ENCODE measurements at places on chromosomes 3 and 15.

GRCh38 chr3:101868534-101869464 lies 19.5 kb downstream of the NFKBIZ start:
- no peak for DNase-seq

- no peak for DNase-seq
These were observed 459.4 kb upstream of the PROK2 start for GRCh38 chr3:72244396-72244795.

- DNase-seq, result no peak
These were observed 43.2 kb upstream of the LEKR1 start for GRCh38 chr3:156782921-156783320.

- DNase-seq, result no peak
These were observed 13.1 kb upstream of the UCN2 start for GRCh38 chr3:48576647-48577046.

DNA sequence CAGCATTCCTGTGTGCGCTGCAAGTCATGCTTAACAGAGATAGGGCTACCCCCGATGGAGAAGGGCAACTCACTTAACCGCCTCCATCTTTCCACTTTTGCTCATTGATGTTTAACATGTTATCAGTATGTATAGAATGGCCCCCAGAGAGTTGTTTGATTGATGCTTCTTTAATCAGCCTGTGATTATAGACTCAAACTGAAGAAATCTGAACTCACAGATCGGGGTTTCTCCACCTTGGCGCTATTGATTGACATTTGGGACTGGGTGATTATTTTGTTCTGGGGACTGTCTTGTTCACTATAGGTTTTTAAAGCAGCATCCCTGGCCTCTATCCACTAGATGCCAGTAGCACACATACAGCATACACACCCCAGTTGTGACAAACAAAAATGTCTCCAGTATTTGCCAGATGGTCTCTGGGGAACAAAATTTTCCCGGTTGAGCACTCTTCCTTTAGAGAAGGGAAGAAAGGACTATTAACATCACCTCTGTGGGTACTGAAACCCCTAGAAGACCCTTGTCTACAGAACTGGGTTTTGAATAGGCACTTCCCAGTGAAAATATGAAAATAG lies 54.4 kb downstream of the LARS2 start:
- DNase-seq, result no peak

DNA sequence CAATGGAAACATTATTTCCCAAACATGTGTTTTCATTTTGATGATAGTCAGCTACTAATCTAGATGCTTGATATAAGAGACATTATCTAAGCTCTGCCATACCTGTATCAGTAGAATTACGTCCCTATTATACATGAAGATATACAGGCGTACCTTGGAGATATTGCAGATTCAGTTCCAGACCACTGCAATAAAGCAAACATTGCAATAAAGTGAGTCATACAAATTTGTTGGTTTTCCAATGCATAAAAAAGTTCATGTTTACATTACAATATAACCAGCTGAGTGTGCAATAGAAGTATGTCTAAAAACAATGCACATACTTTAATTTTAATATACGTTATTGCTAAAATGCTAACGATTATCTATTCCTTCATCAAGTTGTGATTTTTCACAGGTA lies 236.0 kb upstream of the ZNF717 start:
- no peak for DNase-seq

DNA sequence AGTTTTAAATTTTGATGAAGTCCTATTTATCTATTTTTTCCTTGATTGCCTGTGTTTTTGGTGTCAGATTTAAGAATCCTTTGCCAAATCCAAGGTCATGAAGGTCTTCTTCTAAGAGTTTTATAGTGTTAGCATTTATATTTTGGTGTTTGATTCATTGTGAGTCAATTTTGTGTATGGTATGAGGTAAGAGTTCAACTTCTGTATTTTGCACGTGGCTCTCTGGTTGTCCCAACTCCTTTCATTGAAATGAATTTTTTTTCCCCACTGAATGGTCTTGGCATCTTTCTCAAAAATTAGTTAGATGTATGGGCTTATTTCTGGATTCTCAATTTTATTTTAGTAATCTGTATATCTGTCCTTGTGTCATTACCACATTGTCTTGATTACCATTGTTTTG lies 57.1 kb upstream of the STRIT1 start:
- no peak for DNase-seq

DNA sequence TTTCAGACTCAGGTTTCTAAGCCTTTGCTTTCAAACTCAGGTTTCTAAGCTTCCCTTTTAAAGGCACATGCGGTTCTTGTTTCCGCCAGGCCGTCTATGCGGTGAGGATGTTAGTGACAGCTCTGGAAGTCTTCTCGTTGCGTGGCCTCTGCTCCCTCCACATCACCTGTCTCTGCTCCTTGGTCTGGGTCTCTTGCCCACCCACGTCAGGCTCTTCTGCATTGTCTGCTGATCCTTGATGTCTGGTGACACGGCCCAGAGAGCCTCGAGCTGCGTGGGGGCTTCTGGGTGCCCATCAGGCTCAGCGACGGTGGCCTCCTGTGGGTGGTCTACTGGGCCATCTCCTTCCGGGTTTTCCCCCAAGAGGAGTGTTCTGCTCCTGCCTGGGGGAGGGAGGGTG lies 30.5 kb downstream of the KLF13 start:
- no peak for DNase-seq

DNA sequence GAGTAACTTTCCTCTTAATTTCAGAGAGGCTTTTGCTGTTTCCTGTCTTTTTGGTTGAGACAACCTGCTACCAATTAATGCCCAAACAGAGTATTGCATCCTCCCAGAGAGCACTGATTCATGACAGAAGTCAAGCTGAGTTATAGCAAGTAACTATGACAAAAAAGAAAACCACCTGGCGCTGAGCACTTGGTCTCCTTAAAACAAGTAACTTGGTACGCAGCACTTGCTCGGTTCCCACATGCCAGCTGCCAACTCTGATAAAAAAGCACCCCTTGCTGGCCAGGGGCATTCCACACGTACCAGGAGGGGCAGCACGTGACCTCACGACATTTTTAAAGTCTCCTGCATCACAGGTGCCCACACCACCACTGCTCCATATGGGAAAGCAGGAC lies 13.5 kb upstream of the MYO5C start:
- no peak for DNase-seq

DNA sequence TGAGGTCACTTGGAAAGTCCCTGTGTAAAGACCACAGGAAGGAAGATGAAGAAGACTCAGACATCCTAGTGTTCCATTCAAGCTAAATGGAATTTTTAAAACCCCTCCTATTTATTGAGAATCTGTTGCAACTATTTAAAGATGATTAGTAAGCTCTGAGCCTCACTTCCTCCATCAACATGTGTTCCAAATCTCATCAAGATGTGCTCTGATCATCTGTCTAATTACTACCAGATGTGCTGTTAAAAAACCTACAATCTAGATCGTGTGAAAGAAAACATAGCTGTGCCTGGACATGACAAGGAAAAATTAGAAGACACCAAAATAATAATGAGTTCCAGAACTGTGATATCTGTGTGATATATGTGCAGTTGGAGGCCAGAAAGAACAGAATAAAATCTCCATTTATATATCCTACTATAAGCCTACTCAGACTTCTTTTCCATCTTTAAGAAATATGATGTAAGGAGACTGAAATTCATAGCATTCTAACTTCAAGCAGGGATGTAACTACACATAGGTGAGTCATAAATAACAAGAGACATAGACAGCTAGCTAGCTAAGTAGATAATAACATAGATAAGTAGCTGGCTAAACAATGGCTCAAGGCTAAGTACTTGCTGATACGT lies 7.8 kb downstream of the XPC start:
- no peak for DNase-seq

DNA sequence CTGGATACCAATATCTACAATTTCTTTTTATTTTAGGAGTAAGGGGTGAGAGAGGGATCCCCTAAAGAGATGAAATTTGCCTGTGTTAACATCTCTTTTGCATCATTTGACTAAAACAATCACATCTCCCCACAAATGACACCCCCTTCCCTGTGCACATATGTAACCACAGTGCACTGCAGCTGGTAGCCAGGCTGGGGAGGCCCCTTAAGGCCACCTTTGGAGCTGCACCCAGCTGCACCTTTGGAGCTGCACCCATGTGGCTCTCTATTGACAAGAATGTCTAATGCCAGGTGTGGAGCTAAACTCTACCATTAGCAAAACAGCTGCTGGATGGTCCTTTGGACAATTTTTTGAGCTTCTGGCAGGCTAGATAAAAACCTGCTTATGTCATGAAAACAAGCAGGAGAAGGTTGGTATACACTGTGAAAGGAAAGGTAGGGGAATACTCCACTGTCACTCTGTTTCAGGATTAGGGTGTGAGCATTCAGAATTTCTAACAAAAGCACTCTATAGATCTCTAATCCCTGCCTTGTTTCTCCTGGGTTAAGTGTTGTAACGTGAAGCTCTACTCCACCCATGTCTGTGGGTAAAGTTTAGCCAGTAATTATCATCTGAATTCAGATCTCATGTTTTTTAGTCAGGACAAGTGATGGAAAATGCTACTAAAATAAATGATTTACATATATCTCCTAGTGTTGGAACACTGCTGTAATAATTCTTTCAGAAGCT lies 52.1 kb downstream of the TFG start:
- DNase-seq, result no peak

GRCh38 chr3:20320489-20320888 lies 134.5 kb upstream of the SGO1 start:
- DNase-seq, result no peak

GRCh38 chr3:27633224-27633545 lies 88.9 kb downstream of the EOMES start:
- no peak for DNase-seq

- DNase-seq, result no peak
These were observed 155.2 kb upstream of the UBE2E1 start for GRCh38 chr3:23650371-23651140.

DNA sequence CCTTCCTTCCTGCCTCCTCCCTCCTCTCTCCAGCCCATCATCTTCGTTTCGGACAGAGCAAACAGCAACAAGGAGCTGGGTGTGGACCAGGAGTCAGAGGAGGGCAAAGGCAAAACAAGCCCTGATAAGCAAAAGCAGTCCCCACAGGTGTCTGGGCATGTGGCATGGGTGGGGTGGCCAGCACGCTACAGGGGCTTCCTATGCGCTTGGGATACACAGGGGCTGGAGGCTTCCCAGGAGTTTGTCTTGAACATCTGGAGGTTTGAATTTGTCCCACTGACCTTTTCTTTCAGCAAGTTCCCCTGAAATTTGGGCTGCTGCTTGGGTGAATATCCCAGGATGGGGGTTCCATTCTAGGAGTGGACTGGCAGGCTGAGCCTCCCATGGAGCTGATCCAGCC lies 48.9 kb downstream of the CAPN3 start:
- DNase-seq, result no peak

Measured in stimulated activated CD4-positive, alpha-beta T cell treated with anti-CD3 and anti-CD28 coated beads, Interleukin-1b, Interleukin-23, amount 100 ng/mL, for 24 hours (primary cell).